HS-27A (cell line): ENCODE measurements at places on chromosomes 5 and 9.

- DNase-seq: no peak
Measured at GRCh38 chr9:110065532-110065931, 142.4 kb downstream of the C9orf152 start.

DNA sequence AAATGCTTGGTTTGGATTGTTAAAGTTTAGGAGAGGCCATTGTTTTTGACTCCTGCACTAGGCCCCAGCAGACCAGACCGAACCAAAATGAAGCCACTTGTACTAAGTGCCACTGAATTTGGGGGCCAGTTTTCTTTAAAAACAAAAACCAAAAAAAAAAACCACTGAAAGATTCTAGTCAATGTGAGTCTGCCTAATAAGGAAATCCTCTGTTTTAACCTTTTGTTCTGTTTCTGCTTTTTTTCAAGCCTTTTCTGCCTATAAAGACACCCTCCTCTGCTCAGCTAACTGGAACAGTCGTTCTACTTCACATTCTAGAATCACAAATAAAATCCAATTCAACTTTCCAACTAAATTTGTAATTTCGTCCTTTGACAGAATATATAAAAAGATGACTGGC, 64.9 kb downstream of the SERINC5 start:
- no peak for DNase-seq

DNA sequence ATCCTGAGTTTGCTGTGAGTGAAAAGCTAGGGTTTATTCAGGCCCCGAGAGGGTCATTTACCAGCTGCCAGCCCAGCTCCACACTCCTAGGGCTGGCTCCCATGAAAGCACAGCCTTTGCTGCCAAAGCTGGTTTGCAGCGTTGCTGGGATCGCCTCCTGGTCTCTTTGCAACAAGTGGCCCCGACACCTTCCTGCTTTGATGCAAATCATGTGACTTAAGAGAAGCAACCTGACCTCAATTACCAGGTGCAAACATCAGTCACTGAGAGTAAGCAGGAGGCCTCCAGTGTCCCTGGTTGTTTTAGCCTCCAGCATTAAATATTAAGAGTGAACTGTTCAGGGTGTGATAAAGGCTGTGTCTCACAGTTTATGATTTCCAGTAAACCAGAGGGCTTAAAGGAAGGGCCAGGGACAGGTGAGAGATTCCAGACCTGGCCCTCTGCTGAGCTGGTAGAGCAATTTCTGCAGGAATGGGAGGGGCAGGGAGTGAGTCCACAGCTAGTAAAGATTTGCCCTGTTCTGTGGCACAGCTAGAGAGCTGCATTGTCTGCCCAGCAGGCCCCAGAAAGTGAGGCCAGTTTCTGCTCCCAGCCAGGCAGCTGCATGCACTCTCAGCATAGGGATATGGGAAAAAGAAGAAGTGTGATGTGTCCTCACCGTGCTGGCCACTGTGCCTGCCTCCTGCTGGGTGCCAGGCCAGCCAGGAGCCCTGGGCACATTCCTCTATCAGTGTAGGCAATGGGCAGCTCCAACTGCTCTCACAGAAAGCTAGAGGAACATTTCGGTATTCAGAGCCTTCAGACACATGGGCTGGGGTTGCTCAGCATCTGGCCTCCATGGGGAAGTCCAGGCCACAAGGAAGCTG, 58.0 kb downstream of the SLC22A5 start:
- DNase-seq: no peak

DNA sequence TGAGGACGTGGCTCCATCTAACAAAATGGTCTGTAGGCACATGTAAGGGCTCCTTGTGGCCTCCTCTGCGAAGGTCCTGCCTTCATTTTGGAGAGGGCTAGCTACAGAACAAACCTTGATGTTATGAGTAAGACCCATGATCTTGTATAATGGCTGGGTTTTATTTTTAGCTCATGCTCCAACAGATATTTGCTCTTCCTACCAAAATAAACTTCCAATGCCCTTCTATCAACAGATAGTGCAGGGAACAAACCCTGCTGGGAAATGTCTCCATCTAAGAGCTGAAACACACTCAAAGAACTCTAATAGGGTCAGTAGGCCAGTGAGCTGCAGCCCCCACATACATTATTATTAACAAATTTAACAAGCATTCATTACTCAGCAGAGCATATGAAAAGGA, 189.5 kb downstream of the LURAP1L start:
- DNase-seq: no peak

DNA sequence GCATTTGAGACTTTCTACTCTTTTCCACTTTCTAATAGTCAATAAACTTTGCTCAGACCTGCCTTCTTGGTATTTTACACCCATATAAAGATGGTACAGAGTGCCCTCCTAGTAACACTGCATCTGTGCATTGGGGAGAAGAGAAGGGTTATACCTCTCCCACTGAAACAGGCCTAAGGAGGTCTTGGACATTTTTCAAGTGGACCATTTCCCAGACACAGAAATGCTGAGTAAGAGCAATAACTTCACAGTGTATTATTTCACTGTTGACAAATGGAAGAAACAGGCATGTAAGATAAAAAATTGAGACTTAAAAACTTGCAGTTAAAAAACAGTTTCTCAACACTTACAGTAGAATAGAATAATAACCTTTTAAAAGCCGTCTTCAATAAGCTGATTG, 1224.0 kb upstream of the CDH18 start:
- no peak for DNase-seq

- no peak for DNase-seq
Measured at GRCh38 chr5:127084656-127085055, 11.4 kb upstream of the C5orf63 start.

- no peak for DNase-seq
Measured at GRCh38 chr5:57718155-57718554, 235.5 kb upstream of the ACTBL2 start.

- no peak for DNase-seq
Measured at GRCh38 chr5:98727686-98728085, 45.8 kb upstream of the RGMB start.

- no peak for DNase-seq
Measured at GRCh38 chr5:56589481-56589860, 225.9 kb upstream of the MAP3K1 start.

GRCh38 chr5:88954511-88954910, 71.5 kb upstream of the MEF2C start:
- DNase-seq: no peak

DNA sequence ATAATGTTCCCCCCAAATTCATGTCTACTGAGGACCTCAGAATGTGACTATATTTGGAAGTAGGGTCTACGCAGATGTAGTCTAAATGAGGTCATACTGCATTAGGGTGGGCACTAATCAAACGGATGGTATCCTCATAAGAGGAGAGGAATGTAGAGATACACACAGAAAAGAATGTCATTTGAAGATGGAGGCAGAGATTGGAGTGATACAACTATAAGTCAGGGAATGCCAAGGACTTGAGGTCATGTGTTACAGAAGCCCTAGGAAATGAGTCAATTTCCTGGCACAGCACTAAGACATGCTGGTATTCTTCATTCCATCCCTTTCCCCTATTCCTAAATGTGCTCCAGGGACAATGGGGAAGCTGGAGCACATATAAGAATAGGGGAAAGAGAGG, 758 bp upstream of the PDCD1LG2 start:
- DNase-seq: peak; percentile 89

DNA sequence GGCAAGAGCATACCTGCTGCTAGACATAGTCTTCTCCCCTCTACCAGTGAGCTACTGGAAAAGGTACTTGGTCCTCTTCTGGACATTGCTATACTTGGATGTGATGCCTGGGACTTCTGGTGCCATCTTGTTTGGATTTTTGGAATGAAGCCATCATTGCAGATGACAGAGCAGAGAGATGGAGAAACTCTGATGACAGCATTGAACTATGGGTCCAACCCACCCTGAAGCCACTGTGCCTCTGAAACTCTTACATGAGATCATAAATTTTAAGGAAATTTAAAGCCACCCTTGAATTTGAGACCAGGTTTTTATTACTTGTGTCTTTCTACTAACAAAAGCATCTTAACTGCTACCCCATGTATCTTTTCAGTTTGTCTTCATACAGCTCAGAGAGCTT, 151.1 kb upstream of the SMIM23 start:
- no peak for DNase-seq

- DNase-seq: no peak
Measured at GRCh38 chr5:138159666-138160065, 18.8 kb downstream of the BRD8 start.

- no peak for DNase-seq
Measured at GRCh38 chr5:134917070-134917815, 12.3 kb downstream of the PCBD2 start.

DNA sequence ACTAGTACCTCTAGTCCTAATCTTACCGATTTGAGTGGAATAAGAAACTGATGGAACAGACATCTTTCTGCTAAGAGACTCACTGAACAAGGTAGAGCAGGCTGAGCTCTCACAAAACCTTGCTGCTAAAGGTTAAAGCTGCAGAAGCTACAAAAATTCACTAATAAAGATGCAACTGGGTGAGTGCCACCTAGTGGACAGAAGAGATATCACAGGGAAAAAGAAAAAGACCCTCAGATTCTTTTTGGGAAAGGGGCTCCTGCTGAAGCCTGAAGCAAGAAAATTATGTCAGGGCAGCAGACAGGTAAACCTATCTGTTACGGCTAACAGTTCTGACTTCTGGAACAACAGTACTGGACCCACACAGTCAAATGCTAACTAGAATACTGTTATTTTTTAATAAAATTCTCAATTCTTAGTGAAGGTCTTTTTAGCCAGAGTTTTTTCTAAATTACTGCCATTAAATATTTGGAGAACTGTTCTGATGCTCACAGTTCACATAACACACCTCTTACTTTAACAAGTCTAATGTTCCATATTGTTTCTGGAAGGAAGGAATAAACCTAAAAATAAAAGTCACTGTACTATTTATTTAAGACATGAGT, 51.2 kb downstream of the DIAPH1 start:
- DNase-seq: no peak

DNA sequence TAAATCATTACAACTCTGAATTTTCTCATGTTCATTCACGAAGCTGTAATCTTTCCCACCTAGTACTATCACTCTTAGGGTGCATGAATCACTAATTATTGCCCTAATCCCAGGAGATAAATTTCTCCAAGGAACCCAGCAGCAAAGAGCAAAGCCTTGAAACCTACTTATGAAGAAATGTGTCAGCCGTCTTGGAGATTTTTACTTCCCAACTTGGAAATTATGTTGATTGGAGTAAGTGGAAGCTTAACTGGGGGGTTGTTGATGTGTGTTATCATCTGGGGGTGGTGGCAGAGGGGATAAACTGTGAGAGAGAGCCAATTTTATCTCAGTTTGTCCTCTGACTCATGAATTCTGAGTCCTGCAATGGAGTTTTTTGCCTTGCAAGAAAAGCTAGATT, 440.5 kb upstream of the WWC1 start:
- no peak for DNase-seq

- DNase-seq: no peak
Measured at GRCh38 chr9:38214432-38214831, 145.4 kb upstream of the SHB start.

- DNase-seq: no peak
Measured at GRCh38 chr9:80866576-80867227, 822.6 kb downstream of the TLE1 start.

DNA sequence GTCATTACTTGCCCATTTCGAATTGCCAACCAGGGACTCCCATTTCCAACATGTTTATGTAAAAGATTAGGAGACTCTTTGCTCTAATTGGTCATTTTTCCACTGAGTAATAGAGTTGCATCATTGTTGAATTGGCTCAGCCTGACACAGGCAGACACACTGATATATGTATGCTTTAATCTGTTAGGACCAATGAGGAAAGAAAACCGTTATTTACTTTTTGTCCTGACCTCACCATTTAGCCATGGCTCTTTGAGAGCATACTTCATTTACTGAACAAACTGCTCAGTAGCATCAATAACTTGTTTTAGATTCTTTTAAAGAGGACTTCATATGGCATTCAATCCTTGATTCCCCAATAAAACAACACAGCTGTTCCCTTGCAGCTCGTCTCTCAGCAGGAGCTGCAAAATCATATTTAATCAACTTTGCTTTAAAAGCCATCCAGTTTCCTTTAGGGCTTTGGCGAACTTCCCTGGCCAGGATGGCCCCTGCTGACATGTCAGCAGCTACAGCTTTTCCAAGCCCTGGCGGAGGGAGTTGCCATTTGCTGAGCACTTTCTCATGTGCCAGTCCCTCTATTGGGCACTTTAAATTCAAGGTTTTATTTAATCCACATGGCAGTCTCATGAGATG, 251.5 kb upstream of the TNC start:
- DNase-seq: no peak

DNA sequence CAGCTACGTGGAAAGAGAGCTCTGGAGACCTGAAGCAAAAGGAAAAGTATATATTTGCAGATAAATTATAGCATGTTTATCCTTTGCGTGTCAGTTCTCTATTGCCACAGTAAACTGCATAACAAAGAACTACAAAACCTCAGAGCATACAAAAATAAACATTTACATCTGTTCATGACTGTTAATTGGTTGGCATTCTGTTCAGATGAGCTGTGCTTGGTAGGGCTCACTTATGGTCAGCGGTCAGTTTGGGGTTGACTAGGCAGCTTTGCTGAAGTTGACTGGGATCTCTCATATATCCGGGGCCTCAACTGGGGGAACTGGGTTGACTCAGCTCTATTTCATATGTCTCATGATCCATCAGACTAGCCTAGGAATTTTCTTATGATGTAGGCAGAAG, 257.7 kb downstream of the TLE1 start:
- DNase-seq: no peak

- DNase-seq: no peak
Measured at GRCh38 chr5:173321886-173322285, 6.3 kb downstream of the STC2 start.

GRCh38 chr9:99433555-99433954, 211.5 kb downstream of the SEC61B start:
- peak; percentile 61 for DNase-seq

GRCh38 chr9:71910650-71911060, 338 bp downstream of the ABHD17B start:
- DNase-seq: no peak

DNA sequence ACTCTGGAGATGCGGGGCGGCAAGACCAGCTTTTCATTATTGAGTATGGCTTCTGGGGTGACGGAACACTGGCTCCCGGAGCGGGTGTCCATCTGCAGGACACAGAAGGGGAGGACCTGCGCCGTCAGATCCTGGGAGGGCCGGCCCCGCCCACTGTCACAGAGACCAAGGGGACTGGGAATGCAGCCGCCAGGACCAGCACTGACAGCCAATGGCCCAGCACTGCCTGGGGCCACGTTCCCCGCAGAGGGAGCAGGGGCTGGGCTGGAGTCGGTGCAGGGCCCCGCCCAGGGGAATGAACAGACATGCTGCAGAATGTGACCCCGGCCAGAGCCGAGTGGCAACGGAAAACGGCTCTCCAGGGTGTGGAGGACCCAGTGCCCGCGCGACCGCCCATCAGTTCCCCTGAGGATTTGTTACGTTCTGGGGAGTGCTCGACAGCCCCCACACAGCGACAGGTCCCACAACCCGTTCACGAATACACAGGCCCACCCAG, at the start of gene ZDHHC11:
Gene ZDHHC11 (minus strand): TSS at position 476 of the 496 bp plus-strand sequence. CDS start 384 bp downstream, at position 92.
- no peak for DNase-seq

GRCh38 chr5:39675676-39676075, 250.9 kb upstream of the DAB2 start:
- DNase-seq: no peak

DNA sequence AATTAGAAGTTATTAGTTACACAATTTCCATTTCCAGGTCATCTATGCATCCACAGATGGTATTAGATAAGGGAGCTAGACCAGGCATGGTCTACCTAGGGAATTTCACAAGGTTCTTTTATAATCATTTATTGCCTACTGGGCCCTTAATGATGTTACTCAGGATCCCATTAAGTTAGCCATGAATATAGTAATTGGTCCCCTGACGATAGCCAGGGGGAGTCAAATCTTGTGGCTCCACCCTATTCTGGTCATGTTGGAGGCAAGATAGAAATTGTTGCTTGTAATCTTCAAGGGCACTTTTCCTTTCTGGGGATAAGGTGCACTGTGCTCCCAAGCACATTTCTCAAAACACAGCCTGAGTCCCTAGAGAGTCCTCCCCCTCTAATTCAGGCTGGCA, 14.1 kb upstream of the ELL2 start:
- no peak for DNase-seq
